Calu3 (cell line): ENCODE measurements at places on chromosomes 2 and 18. TPM values are rescaled to one million over a fixed set of nuclear protein-coding genes. Genes with fewer than 3 reads are reported as not detected.

CXCR1 gene
- total RNA-seq: not detected in 2 replicates

ANKRD30BL gene
- total RNA-seq: not detected in 2 replicates

GRCh38 chr2:127082974-127083373 is 24.0 kb downstream of the BIN1 start:
- DNase-seq: no peak

DNA sequence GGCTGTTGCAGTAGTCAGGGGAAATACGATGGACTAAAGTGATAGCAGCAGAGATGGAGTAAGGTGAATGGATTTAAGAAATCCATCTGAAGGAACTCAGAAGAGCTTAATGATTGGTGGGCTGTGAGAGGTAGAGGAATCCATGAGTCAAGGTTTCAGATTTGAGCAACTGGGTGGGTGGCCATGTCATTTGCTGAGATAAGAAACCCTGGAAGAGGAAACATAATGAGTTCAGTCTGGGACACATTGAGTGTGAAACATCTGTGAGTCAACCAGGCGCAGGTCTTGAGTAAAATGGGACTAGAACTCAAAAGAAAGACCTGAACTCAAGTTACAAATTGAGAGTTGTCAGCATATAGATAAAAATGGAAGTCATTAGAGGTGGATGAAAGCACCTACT is 19.7 kb upstream of the ASNSD1 start:
- peak; percentile 7 for DNase-seq

DNA sequence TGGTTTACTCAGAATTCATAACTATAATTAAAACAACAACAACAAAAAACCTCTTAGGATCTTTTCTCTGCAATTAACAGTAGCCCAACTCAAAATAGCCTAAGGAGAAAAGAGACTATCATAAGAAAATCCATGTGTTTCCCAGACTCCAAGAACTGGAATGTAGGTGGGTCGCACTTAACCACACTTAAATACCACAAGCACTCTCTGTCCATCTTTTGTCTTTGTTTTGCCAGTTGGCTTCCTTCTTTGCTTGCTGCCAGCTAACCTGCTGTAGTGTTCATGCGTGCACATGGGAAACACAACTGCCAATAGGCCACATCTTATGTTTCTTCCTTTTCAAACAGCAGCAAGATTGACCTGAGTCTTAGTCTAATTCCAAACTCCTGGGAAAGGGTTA is 24.1 kb upstream of the ACVR1 start:
- DNase-seq: no peak

DNA sequence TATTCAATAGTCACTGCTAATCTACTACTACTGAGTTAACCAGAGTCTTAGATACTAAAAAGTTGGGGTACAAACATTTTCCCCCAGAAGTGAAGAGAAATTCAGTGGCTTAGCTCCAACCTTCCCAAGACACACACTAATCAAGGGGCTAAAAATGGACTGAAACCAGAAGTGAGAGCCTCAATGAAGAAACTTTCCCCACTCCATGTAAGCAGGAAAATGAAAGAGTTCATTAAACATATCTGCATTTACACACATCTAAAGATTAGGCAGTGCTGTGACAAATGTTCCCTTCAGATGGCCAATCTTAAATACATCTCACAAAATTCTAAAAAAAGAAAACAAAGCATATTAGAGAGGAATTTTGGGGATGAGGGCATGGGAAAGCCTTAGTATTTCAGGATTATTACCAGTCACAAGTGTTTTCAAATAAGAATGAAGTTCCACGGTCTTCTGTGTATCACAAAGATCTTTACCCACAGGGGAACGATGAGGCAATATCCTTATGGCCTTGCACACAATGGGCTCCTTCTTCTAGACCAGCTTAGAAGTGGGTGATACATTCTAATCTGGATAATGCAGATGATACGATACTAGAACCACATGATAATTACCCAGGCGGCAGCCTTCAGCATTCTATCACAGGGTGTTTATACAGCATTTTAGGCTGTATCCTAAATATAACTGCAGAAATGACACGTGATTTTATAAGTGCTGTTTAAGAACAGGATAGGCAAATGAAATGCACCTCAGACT is 17.1 kb downstream of the ANKRD44 start:
- DNase-seq: no peak

DNA sequence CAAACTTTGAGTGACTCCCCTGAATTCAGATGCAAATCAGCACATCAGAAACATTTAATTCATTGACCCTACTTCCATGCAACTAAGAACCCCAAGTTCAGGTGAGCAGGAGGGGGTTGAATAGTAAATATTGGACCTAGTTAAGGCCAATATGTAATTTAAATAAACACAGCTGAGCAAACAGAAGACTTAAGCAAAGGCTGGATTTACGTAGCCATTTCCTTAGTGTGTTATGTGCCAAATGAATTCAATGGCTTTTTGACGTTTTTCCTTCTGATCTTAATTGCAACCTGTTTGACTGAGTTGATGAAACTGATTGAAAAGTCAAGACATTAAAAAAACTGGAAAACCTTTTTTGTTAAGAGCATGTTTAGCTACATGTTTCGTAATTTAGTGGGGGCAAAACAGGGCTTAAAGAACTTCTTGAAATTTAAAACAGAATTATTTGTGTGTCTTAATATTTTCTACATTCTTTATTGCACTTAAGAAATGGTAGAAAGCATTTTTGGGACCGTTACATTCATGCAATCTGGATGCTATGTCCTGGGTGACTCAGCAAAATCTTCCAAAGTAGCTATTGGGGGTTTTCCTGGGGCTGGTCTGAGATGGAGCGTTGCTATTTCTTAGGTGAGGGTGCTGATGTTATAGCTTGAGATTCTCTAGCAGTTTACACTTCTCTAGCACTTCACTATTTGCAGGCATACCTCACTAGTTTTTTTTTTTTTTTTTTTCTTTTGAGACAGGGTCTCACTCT is 25.5 kb upstream of the KCNE4 start:
- no peak for DNase-seq

DNA sequence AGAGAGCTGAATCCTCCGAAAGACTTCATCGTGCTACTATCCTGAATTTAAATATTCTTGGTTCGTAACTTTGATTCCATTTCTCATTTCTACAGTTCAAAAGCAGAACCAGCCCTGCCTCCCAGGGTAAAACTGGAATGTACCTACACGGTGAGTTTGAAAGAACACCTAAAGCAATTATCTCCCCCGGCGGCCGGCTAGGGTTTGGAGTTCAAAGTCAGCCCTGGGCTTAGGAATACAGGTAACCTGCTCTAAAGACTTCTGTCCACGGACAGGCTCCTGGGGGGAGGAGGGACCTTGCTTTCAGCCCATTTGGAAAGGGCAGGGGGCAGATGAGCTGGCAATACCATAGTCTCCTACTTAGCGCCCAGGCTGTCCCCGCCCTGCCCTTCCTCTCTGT is 32.3 kb downstream of the CYP27C1 start:
- no peak for DNase-seq

DNA sequence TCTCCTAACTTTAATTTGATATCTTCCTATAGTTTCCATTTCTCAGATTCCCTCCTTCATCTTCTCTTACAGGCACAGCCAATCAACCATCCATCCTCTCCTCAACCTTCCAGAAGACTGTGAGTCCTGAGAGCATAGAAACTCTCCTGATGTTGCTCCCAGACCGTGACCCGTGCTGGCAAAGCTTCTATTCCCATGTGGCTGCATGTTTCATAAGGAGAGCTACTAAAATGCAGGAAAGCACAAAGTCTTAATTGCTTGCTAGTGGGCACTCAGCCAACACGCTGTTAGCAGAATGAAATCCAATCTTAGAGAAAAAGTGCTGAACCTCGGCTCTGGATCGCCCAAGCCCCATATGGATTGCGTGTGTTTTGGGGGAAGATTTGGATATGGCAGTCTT is 1244.7 kb upstream of the ZEB2 start:
- DNase-seq: no peak

GRCh38 chr18:22355598-22355997 is 62.1 kb downstream of the CTAGE1 start:
- no peak for DNase-seq

- DNase-seq: no peak
Observed at GRCh38 chr18:75407468-75408437, 19.8 kb downstream of the SMIM21 start.

- no peak for DNase-seq
Observed at GRCh38 chr18:79574938-79575525, 104.6 kb upstream of the CTDP1 start.

- DNase-seq: no peak
Observed at GRCh38 chr18:55248495-55248894, 289.2 kb upstream of the CCDC68 start.

- peak; percentile 88 for DNase-seq
Observed at GRCh38 chr2:237128026-237128703, 42.5 kb downstream of the COPS8 start.

GRCh38 chr2:85684806-85685205 is 9.4 kb upstream of the GNLY start:
- DNase-seq: no peak

- DNase-seq: no peak
Observed at GRCh38 chr2:186895451-186895850, 46.5 kb upstream of the ZSWIM2 start.

DNA sequence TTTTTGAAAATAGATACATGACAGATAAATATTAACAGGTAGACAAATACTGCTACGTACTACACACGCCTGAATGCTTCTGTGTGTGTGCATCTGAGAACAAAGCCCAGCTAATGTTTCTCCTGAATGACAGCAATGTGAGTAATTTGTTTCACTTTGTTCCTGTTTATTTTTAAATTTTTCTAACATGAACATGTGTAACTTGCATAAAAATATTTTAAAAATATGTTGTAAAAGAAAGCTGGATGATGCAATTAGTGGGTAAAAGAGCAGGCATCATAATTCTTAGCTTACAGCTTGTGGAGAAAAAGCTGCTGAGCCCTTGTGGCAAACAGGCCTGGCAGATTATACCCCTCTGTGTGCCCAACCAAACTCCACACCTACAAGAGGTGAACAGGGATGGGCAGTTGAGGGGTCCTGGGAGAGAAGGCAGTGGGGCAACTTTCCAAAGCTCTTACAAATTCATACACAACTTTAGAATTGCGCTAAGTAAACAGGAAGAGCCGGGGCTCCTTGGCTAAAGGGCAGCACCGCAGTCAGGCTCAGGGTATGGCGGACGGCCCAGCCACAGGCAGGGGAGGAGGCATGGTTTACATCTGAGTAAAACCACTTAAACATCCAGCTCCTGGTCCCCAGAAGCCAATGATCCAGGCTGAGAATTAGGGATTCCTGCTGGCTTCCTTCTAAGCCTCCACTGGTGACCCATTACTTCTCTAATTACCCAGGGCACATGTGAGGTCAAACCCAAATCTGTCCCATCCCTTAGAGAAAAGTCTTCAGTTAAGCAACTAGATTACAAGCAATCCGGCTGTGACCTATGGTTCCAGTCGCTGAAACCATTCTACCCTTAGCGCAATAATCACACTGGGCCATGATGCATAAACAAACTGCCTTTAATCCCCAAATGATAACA is 14.0 kb downstream of the PXDN start:
- DNase-seq: no peak

GRCh38 chr2:36307441-36307840 is 48.1 kb upstream of the CRIM1 start:
- DNase-seq: no peak
